ENCODE measurements at places on chromosomes 16 and 17. TPM values are rescaled to one million over a fixed set of nuclear protein-coding genes. Genes with fewer than 3 reads are reported as not detected.

DNA sequence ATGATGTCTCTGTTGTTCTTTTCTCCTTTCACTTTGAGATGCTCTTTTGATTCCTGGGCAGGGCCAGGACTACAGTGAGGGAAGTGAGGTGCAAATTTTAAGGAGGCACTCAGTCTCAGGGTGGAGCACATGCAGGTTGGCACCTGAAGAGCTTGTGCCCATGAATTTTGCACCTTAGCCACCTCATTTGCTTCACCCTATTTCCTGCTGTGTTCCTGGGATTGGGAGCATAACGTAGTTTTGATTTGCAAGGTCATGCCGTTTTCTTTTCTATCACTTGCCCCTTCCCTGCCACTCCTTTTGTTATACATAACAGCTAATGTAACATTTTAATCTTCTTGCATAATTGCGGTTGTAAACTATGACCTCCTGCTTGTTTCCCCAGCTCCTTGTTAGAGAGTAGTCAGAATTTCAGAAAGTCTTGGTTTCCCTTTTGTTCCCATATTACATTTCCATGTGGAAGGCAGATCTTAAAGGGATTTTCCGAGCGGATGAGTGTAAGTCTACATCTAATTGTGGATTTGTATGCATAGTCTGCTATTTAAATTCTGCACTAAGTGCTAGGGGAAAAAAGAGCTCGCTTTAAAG, 9.8 kb downstream of the PMFBP1 start:
- no peak overlapping the region for H3K4me3 ChIP-seq
- no peak for DNase-seq
- H3K4me1 ChIP-seq = no peaks in the 10 kb centered on the region
- no peaks in the 10 kb centered on the region for H3K36me3 ChIP-seq
- H3K27ac ChIP-seq = no peak overlapping the region

GRCh38 chr17:79699386-79700036, 31.2 kb upstream of the ENPP7 start:
- no peaks in the 10 kb centered on the region for H3K27me3 ChIP-seq
- no peak overlapping the region for H3K4me3 ChIP-seq
- H3K36me3 ChIP-seq = no peaks in the 10 kb centered on the region
- peaks cover 12% of the 10 kb centered on the region for H3K4me1 ChIP-seq

DNA sequence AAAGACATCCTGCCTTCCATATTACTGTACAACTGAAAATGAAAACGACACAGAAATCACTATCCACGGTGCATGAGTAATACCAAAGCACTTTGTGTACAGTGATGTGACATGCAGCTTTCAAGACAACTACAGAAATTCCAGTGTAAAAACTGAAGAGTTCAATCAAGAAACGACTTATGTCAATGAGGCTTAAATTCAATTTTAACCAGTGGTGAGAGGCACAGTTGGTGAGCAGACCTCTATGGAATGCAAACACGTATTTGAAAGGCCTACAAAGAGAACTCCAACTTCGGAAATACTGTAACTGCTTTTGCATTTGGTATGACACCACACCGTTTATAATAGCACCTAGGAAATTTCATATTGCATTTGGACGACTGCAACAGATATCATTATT, 87.6 kb downstream of the USP31 start:
- no peak for DNase-seq
- H3K4me3 ChIP-seq = no peak overlapping the region
- no peaks in the 10 kb centered on the region for H3K36me3 ChIP-seq
- H3K4me1 ChIP-seq = peaks cover 12% of the 10 kb centered on the region

The RASL10B gene
- polyA plus RNA-seq = 3.9 TPM

DNA sequence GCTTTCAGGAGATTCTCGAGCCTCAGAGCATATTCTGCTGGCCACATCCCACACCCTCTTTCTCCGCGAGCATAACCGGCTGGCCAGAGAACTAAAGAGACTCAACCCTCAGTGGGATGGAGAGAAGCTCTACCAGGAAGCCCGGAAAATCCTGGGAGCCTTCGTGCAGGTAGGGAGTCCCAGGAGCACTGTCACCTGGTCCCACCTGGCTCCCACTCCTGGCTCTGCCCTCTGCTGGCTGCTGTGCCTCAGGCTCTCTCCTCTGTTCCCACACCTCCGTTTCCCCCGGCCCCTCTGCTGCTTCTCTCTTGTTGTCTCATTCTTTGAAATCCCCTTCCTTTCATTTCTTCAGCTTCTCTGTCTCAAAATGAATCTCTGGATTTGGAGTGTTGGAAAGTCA, 16.4 kb downstream of the LPO start:
- peaks cover 92% of the 10 kb centered on the region for H3K27me3 ChIP-seq
- no peak overlapping the region for H3K27ac ChIP-seq
- DNase-seq = no peak
- no peaks in the 10 kb centered on the region for H3K36me3 ChIP-seq
- no peak overlapping the region for H3K4me3 ChIP-seq
- H3K4me1 ChIP-seq = peaks cover 1% of the 10 kb centered on the region

DNA sequence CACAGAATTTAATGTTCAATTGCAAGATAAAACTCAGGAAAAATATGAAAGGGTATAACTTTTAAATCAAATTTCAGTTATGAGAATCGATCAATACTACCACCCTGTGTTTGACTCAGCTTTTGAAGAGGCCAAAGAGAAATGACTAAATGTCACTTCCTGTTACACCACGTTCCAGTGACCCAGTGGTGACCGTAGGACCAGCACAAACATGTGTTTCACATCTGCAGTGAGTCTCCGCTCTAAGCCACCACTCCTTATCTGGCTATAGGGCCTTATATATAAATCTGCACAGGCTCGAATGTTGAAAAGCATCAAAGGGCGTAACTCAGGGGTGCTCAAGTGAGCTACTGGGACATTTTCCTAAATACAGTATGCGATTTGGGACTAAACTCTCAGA, 36.1 kb downstream of the CYB5D2 start:
- no peak overlapping the region for H3K27ac ChIP-seq
- H3K36me3 ChIP-seq = peaks cover 100% of the 10 kb centered on the region
- no peaks in the 10 kb centered on the region for H3K27me3 ChIP-seq
- no peaks in the 10 kb centered on the region for H3K4me1 ChIP-seq

DNA sequence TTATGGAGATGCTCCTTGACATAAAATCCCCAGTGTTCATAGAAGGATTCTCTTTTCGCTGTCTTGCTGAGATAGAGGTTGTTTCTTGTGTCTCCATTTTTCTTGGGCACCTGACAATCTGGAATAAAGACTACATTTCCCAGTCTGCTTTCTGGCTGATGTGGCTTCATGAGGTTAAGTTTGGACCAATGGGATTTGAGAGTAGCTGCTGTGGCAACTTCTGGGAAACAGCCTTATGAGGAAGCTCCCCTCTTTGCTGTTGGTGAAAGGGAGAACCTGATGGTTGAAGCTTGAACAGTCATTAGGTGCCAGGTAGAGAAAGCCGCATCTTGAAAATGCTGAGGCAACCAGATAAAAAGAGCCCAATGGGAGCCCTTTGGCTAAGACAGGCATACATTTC, 24.4 kb downstream of the HS3ST4 start:
- H3K27ac ChIP-seq = no peak overlapping the region
- no peaks in the 10 kb centered on the region for H3K4me1 ChIP-seq
- DNase-seq = no peak
- no peaks in the 10 kb centered on the region for H3K27me3 ChIP-seq

DNA sequence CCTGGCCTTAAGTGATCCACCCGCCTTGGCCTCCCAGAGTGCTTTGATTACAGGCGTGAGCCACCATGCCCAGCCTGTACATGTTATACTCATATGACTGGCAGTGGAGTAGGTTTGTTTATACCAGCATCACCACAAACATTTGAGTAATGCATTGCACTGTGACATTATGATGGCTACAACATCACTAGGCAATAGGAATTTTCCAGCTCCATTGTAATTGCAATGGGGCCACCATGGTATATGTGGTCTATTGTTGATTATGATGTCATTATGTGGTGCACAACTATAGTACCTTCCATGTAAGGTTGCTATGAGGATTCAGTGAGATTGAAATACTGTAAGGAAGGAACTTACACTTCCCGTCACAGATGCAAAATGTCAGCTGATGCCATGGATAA, 168.9 kb downstream of the COPRS start:
- no peaks in the 10 kb centered on the region for H3K36me3 ChIP-seq
- H3K4me1 ChIP-seq = no peaks in the 10 kb centered on the region
- no peak for DNase-seq
- H3K27me3 ChIP-seq = no peaks in the 10 kb centered on the region

GRCh38 chr16:27239906-27240655, 28.5 kb downstream of the NSMCE1 start:
- H3K4me1 ChIP-seq = peaks cover 34% of the 10 kb centered on the region
- DNase-seq = no peak
- no peak overlapping the region for H3K4me3 ChIP-seq
- H3K36me3 ChIP-seq = no peaks in the 10 kb centered on the region
- no peaks in the 10 kb centered on the region for H3K27me3 ChIP-seq

The LGALS3BP gene
- polyA plus RNA-seq = 268 TPM

DNA sequence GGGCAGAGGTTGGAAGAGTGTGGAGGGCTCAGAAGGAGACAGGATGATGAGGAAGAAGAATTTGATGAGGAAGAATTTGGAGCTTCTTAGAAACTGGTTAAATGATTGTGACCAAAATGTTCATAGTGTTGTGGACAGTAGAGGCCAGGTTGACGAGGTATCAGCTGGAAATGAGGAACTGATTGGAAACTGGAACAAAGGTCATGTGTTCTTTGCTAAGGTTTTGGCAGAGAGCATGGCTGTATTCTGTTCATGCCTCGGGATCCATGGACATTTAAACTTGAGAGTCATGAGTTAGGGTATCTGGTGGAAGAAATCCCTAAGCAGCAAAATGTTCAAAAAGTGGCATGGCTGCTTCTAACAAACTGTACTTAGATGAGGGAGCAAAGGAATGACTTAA, 19.3 kb downstream of the CHMP6 start:
- no peaks in the 10 kb centered on the region for H3K4me1 ChIP-seq
- no peaks in the 10 kb centered on the region for H3K36me3 ChIP-seq
- DNase-seq = no peak
- H3K4me3 ChIP-seq = no peak overlapping the region

The TBX4 gene
- polyA plus RNA-seq = not detected

- no peak overlapping the region for H3K4me3 ChIP-seq
- H3K27ac ChIP-seq = no peak overlapping the region
- no peak for DNase-seq
- no peaks in the 10 kb centered on the region for H3K27me3 ChIP-seq
- peaks cover 39% of the 10 kb centered on the region for H3K4me1 ChIP-seq
These were observed 40.7 kb upstream of the SLC38A10 start for GRCh38 chr17:81335773-81336157.

DNA sequence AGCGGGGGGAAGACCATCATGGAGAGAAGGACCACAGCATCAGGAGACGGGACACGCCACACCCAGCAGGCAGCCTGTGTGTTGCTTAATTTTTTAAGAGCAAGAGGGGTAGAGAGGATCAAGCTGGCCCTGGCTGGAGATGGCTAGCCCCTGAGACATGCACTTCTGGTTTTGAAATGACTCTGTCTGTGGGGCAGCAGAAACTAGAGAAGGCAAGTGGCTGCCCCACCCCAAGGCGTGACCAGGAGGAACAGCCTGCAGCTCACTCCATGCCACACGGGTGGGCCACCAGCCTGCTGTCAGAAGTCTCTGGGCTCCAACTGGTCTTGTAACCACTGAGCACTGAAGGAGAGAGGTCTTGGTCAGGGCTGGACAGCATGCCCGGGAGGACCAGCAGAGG, 75.5 kb downstream of the SOCS1 start:
- DNase-seq = no peak
- no peak overlapping the region for H3K27ac ChIP-seq
- H3K4me1 ChIP-seq = no peaks in the 10 kb centered on the region
- H3K36me3 ChIP-seq = peaks cover 33% of the 10 kb centered on the region
- H3K27me3 ChIP-seq = no peaks in the 10 kb centered on the region

- H3K4me3 ChIP-seq = no peak overlapping the region
- no peaks in the 10 kb centered on the region for H3K4me1 ChIP-seq
- H3K36me3 ChIP-seq = no peaks in the 10 kb centered on the region
- no peak for DNase-seq
- no peak overlapping the region for H3K27ac ChIP-seq
These were observed 8.0 kb upstream of the VAT1L start for GRCh38 chr16:77780378-77780837.

The KRT31 gene
- not detected for polyA plus RNA-seq

The ENKD1 gene
- 24.5 TPM for polyA plus RNA-seq

The CSH1 gene
- not detected for polyA plus RNA-seq

The SLC5A10 gene
- 0.07 TPM for polyA plus RNA-seq

The TRIM37 gene
- polyA plus RNA-seq = 8.6 TPM

GRCh38 chr17:65537845-65538674, 23.4 kb downstream of the AXIN2 start:
- H3K27me3 ChIP-seq = no peaks in the 10 kb centered on the region
- H3K27ac ChIP-seq = no peak overlapping the region
- peaks cover 19% of the 10 kb centered on the region for H3K4me1 ChIP-seq
- H3K36me3 ChIP-seq = no peaks in the 10 kb centered on the region
- DNase-seq = no peak

- no peaks in the 10 kb centered on the region for H3K27me3 ChIP-seq
- no peak overlapping the region for H3K4me3 ChIP-seq
- DNase-seq = no peak
These were observed 39.3 kb downstream of the TSC2 start for GRCh38 chr16:2086812-2087747.

The MYH2 gene
- 0.03 TPM for polyA plus RNA-seq

DNA sequence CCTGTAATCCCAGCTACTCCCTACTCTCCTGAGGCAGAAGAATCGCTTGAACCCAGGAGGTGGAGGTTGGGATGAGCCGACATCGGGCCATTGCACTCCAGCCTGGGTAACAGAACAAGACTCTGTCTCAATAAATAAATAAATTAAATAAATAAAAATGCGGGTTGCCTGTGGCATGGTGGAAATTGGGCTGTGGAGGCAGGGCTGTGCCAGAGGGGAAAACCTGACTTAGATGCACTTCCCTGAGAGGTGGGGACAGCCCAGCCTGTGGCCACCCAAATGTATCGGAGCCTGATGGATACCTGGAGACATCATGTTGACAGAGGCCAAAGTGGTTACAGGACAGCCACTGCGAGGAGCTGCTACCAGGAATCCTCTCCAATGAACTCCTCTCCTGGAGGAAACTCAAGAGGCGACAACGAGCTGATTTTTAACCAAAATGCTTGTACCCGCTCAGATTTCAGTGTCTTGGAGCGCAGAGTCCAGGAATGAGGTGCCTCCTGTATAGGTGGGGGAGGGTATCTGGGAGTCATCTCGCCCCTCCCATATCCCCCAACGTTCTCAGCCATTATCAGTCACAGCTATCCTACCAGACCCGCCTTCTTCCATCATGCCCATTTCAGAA, 32.3 kb downstream of the DDX19A start:
- H3K27ac ChIP-seq = no peak overlapping the region
- H3K36me3 ChIP-seq = peaks cover 54% of the 10 kb centered on the region
- no peaks in the 10 kb centered on the region for H3K27me3 ChIP-seq
- H3K4me1 ChIP-seq = peaks cover 26% of the 10 kb centered on the region
- DNase-seq = no peak

DNA sequence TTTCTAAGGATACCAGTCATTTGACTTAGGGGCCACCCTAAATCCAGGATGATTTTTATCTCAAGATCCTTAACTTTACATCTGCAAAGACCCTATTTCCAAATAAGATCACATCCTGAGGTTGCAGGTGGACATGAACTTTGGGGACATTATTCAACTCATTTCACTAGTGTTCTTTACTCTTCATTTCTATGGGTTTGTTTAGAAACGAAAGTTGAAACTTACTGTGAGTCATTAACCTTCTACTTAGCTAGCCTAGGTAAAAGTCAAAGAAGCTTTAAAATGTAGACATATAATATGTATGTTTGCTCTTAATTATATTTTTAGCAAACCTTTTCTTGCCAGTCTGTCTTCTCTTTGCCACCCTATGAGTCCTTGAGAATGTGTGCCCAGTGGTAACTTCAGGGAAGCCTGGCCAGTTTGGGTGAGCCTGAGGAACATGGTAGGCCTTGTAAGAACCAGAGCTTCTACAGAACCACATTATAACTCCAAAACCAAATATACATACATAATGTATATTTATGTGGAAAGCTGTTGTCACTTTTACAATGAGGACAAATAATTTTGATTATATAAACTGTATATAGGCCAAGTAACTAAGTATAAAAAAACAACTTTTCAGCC, 38.4 kb downstream of the BPTF start:
- peaks cover 6% of the 10 kb centered on the region for H3K36me3 ChIP-seq
- no peak overlapping the region for H3K4me3 ChIP-seq
- H3K27me3 ChIP-seq = no peaks in the 10 kb centered on the region
- H3K27ac ChIP-seq = no peak overlapping the region
